ENCODE measurements at places on chromosomes 1 and 21.

DNA sequence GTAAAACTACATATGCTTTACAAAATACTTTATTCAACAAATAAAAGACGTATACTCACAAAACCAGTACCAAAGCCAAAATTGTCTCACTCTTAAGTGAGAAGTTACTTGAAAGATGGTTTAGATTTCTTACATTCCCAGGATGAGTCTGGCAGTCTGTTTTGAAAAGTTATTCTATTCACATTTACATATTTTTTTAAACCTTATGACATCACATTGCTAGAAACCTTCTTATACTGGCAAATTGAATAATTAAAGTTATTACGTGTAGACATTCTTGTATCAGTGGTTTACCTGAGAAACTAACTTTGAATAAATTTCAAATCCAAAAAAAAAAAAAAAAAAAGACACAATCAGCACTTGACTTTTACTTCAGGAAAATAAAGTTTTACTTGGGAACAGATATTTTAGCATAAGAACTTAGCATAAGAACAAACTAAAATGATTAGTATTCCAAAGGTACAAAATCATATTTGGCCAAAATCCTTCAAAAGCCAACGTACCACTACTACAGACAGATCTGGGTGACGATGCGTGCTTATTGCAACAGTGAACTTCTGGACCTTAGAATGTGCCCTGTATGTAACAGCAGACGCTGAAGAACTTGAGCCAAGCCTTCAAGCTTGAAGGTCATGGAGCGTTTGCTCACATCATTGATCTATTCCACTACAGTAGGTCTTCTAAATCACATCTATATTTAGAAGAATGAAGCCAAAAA lies 2.5 kb downstream of the CDC42BPA start:
- DNase-seq = peak; percentile 38

GRCh38 chr1:54965624-54966340 lies 14.6 kb upstream of the TMEM61 start:
- DNase-seq = no peak

DNA sequence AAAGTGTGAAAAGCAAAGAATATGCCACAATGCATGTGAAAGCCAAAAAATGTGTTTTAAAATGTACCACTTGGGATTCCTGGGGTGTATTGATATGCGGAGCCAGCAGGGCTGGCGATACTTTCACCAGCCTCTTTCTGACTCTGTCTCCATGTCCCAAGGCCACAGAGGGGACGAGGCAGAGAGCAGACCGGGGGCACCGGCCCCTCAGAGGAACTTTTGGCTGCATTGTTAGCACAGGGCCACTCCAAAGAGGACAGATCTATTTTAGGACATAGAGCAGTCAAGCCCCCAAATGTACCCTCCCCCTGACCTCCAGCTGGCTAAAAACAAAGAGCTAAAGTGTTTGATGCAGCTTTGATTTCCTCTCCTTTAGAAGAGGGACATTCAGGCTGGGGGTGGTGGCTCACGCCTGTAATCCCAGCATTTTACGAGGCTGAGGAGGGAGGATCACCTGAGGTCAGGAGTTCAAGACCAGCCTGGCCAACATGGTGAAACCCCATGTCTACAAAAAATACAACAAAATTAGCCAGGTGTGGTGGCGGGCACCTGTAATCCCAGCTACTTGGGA lies 25.6 kb upstream of the ZNF436 start:
- DNase-seq = no peak

- no peak for DNase-seq
Measured at GRCh38 chr1:223531742-223532341, 133.7 kb downstream of the CAPN8 start.

DNA sequence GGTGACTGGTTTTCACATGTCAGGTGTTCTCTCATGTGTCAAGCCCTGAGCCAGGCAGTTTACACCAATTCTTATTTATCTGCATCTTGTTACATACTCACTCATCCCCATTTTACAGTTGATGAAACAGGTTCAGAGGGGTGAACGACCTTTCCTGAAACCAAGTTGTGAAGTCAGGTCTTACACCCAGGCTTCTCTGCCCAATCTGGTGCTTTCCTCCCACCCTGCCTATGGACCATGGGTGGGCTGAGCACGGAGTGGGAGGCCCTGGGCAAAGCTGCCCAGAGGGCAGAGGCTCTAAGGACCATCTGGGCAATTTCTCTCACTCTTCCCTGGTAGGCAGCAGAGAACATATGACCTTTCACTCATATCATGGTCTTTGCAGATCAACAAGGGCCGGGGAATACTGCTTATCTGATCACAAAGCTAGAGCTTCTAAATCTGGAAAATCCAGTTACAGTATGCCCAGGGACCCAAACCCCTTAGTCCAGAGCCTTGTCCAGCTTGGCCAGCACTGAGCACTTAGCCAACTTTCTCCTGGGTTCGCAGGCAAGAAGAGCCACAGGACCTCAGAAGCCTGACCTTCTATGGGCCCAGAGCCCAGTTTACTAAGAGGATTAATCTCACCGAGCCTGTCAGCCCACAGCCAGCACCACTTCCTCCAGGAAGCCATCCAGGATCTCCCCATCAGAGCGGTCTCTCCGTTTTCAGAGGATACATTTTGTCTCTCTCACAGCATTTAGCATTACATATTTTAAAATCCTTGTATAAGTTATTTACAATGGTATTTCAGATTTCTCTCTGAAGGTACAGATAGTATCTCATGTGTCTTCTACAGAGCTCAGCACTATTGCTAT lies 16.0 kb upstream of the TTC39A start:
- DNase-seq = no peak

GRCh38 chr1:28037946-28038345 lies 50.5 kb downstream of the EYA3 start:
- no peak for DNase-seq

DNA sequence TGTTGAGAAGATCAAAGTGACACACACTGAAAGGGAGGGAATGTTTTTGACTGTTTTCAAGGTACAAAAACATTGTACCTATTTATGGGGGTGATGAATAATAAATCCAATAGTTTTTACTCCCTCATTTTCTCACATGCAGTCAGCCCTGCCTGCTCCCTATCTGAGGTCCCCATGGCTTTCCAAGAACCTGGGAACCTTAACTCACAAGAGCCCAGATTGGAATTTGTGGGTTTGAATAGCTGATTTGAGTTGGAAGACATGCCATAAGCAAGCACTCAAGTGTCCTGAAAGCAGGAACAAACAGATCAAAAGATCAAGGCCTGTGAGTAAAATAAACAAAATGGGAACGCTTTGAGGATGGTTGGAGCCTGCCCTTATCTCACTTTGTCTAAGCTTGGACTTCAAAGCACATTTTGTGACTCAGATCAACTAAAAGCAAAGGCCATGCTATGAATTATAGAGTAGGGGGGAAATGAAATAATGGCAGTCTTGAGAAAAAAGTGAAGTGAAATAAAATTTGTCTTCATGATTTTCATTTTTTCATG lies 136.6 kb downstream of the LYPLAL1 start:
- no peak for DNase-seq

DNA sequence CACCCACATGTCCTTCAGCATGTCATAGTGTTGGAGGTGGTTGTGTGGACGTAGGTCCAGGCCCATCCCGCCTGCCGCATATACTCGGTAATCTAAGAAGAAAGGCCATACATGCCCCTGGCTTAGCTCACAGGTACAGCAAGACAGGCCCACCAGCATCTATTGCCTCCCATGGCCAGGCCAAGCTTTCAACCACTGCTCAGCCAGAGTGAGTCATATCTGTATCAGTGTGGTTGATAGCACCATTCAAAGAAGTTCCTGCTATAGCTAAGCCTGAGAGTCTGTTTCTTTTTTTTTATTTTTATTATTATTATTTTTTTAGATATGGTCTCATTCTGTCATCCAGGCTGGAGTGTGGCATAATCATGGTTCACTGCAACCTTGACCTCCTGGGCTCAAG lies 17.0 kb downstream of the KLHDC8A start:
- DNase-seq = no peak

DNA sequence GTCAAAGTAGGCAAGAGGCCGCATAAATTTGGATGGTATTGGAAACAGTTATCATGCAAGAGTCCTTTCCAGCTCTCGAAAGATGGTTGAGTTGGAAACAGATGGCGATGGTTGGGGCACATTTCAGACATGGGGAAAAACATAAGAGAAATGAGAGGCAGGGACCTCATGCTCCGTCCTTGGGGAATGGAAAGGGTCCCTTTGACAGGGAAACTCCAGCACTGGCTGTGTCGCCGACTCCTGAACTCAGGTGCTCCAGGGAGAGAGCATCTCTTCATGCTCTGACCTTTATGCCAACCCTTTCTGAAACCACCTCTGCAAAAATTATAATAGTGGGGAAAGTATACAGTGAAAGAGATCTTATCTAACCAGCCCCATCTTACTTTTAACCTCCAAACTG lies 36.8 kb upstream of the COL6A2 start:
- no peak for DNase-seq

DNA sequence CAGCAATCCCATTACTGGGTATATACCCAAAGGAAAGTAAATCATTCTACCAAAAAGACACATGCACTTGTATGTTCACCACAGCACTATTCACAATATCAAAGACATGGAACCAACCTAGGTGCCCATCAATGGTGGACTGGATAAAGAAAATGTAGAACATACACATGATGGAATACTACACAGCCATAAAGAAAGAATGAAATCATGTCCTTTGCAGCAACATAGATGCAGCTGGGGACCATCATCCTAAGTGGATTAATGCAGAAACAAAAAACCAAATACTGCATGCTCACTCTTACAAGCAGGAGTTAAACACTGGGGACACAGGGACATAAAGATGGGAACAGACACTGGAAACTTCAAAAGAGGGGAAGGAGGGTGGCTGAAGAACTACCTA lies 8.7 kb downstream of the ANP32E start:
- DNase-seq = no peak

- peak; percentile 63 for DNase-seq
Measured at GRCh38 chr1:40383488-40384412, 10.2 kb downstream of the SMAP2 start.

DNA sequence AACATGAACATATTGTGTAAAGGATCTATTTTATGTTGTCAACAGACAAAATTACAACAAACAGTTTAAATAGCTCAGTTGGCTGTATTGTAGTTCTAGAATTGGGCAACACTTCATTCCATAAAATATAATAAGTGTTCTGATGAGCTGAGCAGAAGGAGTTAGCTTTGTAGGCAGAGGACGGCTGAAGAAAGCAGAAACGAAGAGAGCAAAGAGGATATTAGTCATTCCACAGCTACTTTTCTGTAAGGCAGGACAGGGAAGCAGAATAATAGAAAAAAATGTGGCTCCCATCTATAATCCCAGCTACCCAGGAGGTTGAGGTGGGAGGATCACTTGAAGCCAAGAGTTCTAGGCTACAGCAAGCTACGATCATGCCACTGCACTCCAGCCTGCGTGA lies 20.2 kb upstream of the IVNS1ABP start:
- no peak for DNase-seq

- no peak for DNase-seq
Measured at GRCh38 chr1:55815745-55816455, 600.7 kb upstream of the USP24 start.

DNA sequence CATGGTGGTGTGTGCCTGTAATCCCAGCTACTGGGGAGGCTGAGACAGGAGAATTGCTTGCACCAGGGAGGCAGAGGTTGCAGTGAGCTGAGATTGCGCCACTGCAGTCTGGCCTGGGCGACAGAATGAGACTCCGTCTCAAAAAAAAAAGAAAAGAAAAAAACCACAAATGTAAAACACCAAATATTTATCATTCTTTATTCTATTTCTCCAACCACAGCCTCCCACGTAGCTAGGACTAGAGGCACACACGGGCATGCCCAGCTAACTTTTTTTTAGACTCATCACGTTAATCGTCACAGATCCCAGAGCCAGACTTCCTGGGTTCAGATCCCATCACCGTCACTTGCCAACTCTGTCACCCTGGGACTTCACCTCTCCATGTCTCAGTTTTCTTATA lies 13.5 kb downstream of the DNAJC16 start:
- no peak for DNase-seq

DNA sequence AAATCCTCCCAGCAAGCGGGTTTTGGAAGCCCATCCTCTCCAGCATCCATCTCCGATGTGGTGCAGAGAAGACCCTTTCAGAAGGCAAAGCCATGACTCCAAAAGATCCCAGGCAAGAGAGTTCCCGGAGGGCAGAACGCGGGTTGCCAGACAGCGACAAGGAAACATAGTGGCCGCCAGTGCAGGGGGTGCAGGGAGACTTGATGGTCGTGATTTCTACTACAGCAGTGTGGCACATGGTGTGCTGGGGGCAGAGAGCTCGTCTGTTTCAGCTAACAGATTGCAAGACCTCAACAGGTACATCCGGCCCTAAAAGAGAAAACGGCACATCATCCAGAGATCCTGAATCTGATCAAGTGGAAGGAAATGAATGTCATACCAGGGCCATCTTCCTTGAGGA lies 74.3 kb downstream of the HLCS start:
- no peak for DNase-seq

- DNase-seq = no peak
Measured at GRCh38 chr21:44994047-44994694, 54.3 kb downstream of the SLX9 start.

GRCh38 chr1:174209347-174210187 lies 50.2 kb downstream of the RABGAP1L start:
- no peak for DNase-seq

DNA sequence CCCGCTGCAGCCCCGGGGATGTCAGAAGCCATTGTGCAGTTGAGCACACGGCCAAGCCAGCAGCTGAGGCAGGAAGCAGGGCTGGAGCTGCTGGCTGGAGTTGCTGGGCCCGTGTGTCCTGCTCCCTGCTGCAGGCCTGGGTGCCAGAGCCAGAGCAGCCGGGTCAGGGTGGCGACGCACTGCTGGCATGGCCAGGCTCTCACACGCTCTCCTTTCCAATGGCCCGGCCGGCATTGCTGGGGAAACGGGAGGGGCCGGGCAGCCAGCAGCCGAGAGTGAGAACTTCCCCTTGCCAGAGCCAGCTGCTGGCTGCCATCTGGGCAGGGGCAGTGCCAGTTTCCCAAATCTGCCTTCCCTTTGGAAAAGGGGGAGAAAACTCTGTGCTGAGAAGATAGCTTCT lies 82.4 kb upstream of the PROX1 start:
- DNase-seq = no peak

DNA sequence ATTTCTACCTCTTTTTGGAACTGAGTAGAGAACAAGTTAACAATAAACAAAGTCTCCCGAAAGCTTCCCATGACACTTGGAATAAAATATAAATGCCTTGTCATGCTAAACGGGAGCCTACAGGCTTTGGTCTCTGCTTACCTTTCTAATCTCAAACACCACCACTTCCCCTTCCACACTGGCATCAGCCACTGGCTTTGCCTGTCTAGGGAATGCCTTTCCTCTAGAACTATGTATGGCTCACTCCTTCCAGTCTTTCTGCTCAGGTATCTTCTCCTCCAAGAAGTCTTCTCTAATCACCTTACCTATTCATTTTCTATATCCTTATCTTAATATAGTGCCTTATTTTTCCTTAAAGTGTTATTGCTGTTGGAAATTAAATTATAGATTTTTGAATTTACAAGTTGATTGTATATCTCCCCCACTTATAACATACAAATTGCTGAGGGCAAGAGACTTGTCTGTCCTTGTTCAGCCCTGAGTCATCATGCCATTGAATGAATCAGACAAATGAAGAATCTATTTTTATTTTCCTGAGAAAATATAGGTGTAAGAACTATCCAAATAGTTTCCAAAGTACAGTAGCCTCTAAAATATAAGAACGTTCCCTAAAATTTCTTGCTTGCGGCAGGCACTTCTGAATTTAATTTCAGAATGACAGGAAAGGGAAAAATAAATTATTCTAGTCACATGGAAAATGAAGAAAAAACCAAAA lies 119.2 kb downstream of the TM2D1 start:
- DNase-seq = no peak

Measured in skeletal muscle cell (primary cell).